ENCODE measurements at places on chromosomes 5 and 9.

- no peak for DNase-seq
Measured at GRCh38 chr9:113979343-113980127, 98.6 kb downstream of the AMBP start.

DNA sequence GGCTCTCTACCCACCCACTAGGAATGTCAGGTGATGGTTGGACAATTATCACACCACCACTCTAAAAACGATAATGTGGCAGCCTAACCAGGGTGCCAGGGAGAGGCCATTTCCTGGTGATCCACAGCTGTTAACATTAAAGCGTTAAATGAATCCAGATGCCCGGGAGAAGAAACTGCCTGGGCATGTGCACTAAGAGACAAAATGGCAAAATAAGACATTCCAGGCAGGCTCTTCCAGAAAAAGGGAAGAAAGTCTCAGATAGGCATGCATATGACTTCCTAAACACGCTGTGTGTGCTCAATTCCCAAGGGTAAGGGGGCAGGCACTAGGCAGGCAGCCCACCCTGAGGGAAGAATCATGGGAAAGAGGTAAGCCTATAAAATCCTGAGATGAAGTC, 4.6 kb upstream of the TXN start:
- DNase-seq, result no peak

GRCh38 chr5:23012842-23013241, 159.7 kb upstream of the CDH12 start:
- no peak for DNase-seq

DNA sequence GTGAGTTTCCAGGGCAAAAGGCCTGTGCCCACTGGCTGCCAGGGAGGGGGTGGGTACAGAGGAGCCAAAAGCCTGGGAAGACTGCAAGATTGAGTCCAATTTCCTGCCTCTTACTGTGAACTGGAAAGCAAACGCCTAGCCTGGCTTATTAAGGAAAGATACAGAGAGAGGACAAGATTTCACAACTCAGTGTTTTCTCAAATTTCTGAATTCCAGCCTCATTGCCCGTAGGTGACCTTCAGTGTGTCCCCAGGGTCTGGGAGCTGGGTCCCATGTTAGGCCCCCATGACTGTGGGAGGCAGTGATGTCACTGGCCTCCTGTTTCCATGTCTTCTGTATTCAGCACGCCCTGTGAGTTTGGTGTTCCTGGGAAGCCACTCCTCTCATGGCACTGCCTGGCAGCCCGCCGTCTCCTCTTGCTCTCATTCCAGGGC, 60.6 kb upstream of the PTPN3 start:
- DNase-seq, result no peak

DNA sequence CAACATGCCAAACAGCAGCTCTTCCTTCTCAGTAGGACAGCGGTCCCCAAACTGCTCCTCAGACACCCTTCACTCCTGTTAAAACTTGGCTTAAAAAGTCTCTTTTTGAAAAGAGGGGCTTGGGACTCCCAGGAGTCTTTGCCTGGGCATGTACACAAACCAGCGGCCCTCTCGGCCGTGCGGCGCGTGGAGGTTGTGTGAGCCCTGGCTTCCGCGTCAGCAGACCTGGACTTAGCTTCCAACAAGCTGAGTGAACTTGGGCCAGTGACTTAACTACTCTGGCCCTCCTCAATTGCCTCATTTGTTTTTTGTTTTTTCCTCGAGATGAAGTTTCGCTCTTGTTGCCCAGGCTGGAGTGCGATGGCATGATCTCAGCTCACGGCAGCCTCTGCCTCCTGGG, 15.3 kb upstream of the NTNG2 start:
- no peak for DNase-seq
